Chondrocyte (in vitro differentiated cells): ENCODE measurements at places on chromosomes 2 and 18. TPM values are rescaled to one million over a fixed set of nuclear protein-coding genes. Genes with fewer than 3 reads are reported as not detected.

GRCh38 chr18:14937271-14937670 lies 189.3 kb downstream of the ANKRD30B start:
- no peaks in the 10 kb centered on the region for H3K4me1 ChIP-seq
- no peaks in the 10 kb centered on the region for H3K27me3 ChIP-seq
- H3K27ac ChIP-seq = no peak overlapping the region
- no peak overlapping the region for H3K4me3 ChIP-seq
- no peak for DNase-seq

Gene CD302
- total RNA-seq = 6.0 to 10.6 TPM (median 6.4 TPM) in 3 replicates

Gene POLR1B
- total RNA-seq = 12.1 to 17.7 TPM (median 15.0 TPM) in 3 replicates

Gene CYS1
- total RNA-seq = 4.9 to 7.0 TPM (median 5.4 TPM) in 3 replicates

DNA sequence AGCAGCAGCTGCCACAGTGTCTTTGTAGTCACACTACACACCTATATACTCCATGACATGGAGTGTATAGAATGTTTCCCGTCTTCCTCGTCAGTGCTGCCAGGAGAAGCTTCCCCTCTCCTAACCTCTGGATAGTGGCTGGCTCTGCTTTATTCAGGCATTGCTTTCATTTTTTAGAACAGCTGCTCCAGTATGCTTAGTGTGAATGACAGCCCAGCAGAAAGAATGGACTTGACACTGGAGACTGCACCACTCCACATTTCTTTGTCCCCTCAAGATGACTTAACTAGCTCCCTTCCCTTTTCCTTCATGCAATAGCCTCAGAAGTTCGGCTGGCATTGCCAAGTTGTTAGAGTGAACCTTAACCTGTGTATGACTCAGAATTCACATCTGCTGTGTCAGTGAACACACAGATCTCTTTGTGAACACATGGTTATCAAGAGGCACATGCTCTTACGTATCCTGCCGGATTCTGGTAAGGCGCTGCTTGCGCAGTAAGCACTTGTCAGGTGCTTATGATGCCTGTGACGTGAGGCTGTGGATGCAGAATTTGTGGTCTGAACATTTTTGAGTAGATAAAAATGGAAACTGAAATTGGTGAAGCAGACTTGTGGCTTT lies 73.9 kb downstream of the NEDD4L start:
- no peaks in the 10 kb centered on the region for H3K27me3 ChIP-seq
- peak overlapping the region; percentile 64 for H3K27ac ChIP-seq
- peaks cover 13% of the 10 kb centered on the region for H3K4me1 ChIP-seq
- no peak overlapping the region for H3K4me3 ChIP-seq
- DNase-seq = no peak
- no peaks in the 10 kb centered on the region for H3K36me3 ChIP-seq

Gene EML6
- total RNA-seq = 0.97 to 2.3 TPM (median 1.1 TPM) in 3 replicates

- H3K27ac ChIP-seq = no peak overlapping the region
- no peaks in the 10 kb centered on the region for H3K27me3 ChIP-seq
- H3K36me3 ChIP-seq = no peaks in the 10 kb centered on the region
- no peak for DNase-seq
- peaks cover 39% of the 10 kb centered on the region for H3K4me1 ChIP-seq
- no peak overlapping the region for H3K4me3 ChIP-seq
Measured at GRCh38 chr2:234372506-234372905, 124.4 kb downstream of the ARL4C start.

DNA sequence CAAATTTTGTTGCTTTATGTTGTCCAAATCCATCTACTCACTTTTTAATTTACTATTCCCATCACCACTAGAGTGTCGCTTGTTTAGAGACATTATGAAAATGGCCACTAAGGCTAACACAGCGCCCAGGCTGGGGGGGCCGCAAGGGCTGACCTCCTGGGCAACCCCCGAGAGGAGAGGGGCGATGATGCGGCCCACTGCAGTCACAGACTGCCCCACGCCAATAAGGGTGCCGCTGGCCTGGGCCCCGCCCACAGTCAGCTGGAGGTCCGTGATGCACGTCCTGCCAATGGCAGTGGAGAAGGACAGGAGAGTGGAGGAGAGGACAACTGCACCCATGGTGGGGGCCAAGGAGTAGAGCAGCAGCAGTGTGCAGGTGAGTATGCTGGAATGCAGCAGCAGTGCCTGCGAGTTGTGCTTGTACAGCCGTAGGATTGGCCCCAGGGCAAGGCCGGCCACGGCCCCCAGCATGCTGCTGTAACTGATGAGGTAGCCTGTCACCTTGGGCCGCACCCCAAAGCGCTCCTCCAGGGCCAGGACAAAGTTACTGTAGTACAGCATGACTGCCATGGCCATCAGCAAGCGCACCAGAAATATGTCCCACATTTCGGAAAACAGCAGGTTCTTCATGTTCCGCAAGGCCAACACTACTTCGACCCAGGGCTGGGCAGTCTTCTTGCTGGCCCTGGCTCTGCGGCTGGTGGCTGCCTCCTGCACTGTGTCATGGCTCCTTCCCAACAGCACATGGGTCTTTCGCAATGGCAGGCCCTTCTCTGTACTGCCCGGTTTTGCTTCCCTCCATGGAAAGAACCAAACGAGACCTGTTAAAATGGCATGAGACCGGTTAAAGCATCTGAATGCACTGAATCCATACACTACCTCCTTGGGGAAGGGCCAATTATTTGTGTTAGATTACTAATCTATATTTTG lies 43.2 kb upstream of the TMEM182 start:
- no peaks in the 10 kb centered on the region for H3K27me3 ChIP-seq
- H3K27ac ChIP-seq = no peak overlapping the region
- peaks cover 4% of the 10 kb centered on the region for H3K4me1 ChIP-seq
- H3K36me3 ChIP-seq = peaks cover 43% of the 10 kb centered on the region
- no peak for DNase-seq

DNA sequence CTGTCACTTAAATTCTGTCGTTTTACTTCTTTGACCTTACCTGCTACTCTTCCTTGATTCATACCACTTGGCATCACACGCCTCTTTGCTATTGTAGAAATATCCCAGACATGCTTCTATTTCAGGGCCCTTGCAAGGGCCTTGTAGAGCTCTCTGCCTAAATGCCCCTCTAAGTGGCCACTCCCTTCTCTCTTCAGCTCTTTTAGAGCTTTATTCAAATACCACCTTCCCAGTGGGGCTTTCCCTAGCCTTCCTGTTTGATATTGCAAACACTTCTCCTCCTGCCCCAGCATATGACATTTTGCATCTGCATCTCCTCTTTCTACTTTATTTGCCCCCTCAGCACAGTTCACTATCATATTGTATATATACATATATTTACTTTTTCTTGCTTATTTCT lies 54.0 kb downstream of the PELI1 start:
- peaks cover 19% of the 10 kb centered on the region for H3K36me3 ChIP-seq
- DNase-seq = no peak
- peaks cover 5% of the 10 kb centered on the region for H3K4me1 ChIP-seq
- H3K4me3 ChIP-seq = no peak overlapping the region
- no peaks in the 10 kb centered on the region for H3K27me3 ChIP-seq

GRCh38 chr2:46171411-46171953 lies 125.7 kb upstream of the EPAS1 start:
- H3K27me3 ChIP-seq = no peaks in the 10 kb centered on the region
- H3K4me3 ChIP-seq = no peak overlapping the region
- no peaks in the 10 kb centered on the region for H3K36me3 ChIP-seq

DNA sequence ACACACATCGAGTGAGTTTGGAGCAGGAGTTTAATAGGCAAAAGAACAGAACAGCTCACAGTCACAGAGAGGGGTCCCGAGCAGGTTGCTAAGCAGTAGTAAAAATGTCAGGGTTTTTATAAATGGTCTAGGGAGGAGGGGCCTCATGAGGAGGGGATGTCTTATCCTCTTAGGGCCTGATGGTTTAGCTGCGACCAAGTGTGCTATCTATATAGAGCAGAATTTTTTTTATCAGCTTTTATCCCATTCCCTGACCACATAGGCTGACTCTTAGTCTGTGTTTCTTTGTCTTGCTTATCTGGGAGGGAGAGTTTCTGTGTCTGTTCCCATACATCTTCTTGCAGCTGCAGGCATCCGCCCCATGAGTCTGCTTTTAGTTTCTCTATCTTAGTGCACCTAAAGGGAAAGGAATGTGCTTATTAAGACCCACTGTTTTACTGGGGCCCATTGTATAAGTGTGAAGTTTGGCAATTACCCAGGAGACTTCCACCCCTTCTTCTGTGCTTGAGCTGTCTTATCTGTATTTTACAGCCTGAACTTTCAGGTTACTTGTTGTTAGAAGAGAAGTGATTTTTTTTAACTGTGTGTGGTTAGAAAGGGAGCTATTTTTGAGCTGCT lies 30.4 kb upstream of the GMCL1 start:
- H3K27me3 ChIP-seq = no peaks in the 10 kb centered on the region
- H3K4me3 ChIP-seq = peak overlapping the region; percentile 34
- peak overlapping the region; percentile 85 for H3K27ac ChIP-seq
- peaks cover 9% of the 10 kb centered on the region for H3K36me3 ChIP-seq

DNA sequence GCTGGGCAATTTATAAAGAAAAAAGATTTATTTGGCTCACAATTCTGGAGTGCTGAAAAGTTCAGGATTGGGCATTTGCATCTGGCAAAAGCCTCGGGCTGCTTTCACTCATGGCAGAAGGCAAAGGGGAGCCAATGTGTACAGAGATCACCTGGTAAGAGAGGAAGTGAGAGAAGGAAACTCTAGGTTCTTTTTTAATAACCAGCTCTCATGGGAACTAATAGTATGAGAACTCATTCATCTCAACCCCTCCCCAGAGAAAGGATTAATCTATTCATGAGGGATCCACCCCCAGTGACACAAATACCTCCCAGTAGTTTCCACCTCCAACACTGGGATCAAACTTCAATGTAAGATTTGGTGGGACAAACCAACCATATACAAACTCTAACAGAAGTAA lies 129.0 kb downstream of the EVA1A start:
- H3K4me1 ChIP-seq = no peaks in the 10 kb centered on the region
- H3K36me3 ChIP-seq = peaks cover 2% of the 10 kb centered on the region
- no peak overlapping the region for H3K4me3 ChIP-seq
- DNase-seq = no peak
- no peak overlapping the region for H3K27ac ChIP-seq

DNA sequence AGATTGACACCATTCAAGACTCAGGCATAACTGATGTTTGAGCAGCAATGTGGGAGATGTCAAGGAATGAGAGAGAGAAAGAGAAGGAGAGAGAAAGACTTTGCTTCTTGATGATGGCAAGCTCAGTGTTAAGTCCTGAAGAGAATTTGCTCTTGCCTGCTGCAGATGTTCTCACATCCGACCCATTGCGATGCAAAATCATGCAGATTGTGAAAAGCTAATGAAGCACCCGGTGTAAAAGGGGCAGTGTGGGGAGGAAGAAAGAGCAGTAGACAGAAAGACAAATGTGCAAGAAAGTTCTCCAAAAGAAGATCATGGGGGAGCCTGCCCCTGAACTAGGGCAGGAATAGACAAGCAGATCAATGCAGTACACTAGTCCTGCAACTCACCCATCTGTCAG lies 57.7 kb downstream of the EMX1 start:
- peaks cover 4% of the 10 kb centered on the region for H3K36me3 ChIP-seq
- no peak overlapping the region for H3K27ac ChIP-seq
- no peak for DNase-seq
- no peaks in the 10 kb centered on the region for H3K4me1 ChIP-seq
- no peak overlapping the region for H3K4me3 ChIP-seq

DNA sequence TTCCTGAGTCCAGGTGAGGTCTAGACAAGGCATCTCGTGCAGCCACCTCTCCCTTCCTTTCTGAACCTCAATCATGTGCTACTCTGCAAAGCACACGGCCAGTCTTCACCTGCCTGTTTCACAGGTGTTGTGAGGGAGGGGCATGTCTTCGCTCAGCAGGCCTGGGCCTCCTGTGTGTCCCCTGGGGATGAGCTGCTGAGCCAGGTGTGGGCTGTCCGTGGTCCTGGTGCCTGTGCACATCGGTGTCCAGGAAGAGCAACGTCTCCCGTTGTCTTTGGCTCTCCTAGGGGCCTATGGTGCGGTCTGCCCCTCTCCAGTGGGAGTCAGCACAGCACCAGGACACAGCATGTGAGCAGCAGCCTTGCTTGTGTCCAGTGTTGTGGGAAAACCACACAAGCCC lies 16.7 kb downstream of the ARHGEF4 start:
- no peaks in the 10 kb centered on the region for H3K4me1 ChIP-seq
- H3K36me3 ChIP-seq = no peaks in the 10 kb centered on the region
- peak; percentile 75 for DNase-seq
- no peak overlapping the region for H3K4me3 ChIP-seq

Gene ADGRF3
- 0.10 to 0.85 TPM (median 0.12 TPM) in 3 replicates for total RNA-seq

DNA sequence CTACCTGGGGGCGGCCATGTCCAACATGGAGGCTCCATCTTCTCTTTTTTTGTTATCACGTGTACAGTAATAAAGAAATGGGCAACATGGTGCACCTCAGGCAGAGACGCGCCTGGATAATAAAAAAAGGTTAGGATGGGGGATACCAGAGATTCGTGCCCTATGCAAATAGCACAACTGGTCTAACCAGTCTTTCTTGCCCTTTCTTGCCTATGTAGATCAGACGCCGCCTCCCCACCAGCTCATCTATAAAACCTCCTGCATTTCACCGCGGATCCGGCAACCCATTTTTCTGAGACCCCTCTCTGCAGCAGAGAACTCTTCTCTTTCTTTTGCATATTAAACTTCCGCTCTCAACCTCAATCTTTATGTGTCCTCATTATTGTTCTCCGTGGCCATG lies 68.7 kb downstream of the MYL12B start:
- H3K27ac ChIP-seq = no peak overlapping the region
- H3K4me3 ChIP-seq = no peak overlapping the region
- DNase-seq = no peak
- no peaks in the 10 kb centered on the region for H3K36me3 ChIP-seq

DNA sequence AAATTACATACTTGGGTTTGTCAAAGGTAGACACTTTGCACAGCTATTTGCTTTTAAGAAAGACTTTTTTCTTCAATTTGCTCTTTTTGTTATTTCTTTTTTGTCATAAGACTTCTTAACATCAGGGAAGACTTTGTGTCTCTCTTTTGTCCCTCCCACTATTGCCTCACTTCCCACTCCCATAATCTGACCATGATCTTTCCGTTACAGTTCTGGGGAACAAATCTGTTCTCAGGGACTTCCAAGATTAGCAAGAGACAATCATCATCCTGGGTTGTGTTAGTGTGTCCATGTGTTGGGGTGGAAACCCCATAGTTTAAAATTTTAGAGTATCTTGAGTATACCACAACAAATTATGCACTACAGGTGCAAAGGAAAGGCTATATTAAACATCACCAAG lies 75.3 kb downstream of the REV1 start:
- no peaks in the 10 kb centered on the region for H3K27me3 ChIP-seq
- peaks cover 3% of the 10 kb centered on the region for H3K4me1 ChIP-seq
- no peak for DNase-seq
- no peak overlapping the region for H3K27ac ChIP-seq
- H3K36me3 ChIP-seq = peaks cover 15% of the 10 kb centered on the region
- no peak overlapping the region for H3K4me3 ChIP-seq

DNA sequence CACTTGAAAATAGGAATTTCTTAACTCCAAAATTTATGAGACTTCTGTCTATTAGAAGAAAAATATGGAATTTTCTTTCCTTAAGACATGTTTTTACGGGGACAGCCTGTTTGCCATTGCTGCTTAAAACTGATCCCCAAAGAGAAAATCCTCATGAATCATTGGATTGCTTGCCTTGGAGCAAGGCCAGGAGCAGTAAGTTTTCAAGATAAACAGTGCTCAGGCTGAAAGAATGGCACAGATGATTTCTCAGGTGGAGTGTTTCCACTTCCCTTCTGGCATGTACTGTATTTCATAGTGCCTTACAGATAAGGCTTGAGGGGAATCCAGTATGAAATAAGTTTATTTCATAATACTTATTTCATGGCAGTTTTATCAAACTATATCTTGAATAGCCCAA lies 74.3 kb upstream of the MMADHC start:
- peaks cover 51% of the 10 kb centered on the region for H3K4me1 ChIP-seq
- H3K27ac ChIP-seq = peak overlapping the region; percentile 73
- no peaks in the 10 kb centered on the region for H3K36me3 ChIP-seq
- DNase-seq = no peak
- no peaks in the 10 kb centered on the region for H3K27me3 ChIP-seq
- H3K4me3 ChIP-seq = no peak overlapping the region
